Activated CD4-positive, CD25-positive, alpha-beta regulatory T cell (primary cell): ENCODE measurements at places on chromosomes 4 and X.

DNA sequence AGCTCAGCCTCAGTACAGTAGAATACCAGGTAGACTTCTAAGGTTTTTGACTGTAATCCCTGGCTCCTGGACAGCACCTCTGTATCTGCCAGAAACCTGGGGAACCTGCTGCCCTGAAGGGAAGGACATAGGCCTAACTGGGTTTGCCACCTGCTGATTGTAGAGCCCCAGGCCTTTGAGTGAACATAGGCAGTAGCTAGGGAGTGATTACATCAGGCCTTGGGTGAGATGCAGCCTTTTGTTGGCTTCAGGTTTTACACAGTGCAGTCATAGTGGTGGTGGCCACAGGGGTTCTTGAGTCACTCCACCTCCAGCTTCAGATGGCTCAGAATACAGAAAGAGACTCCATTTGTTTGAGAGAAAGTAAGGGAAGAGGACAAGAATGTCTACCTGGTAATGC is 19.3 kb downstream of the IQCM start:
- no peak for DNase-seq

GRCh38 chr4:82688091-82688795 is 110.4 kb downstream of the SCD5 start:
- no peak for DNase-seq

GRCh38 chr4:184980261-184980660 is 38.0 kb upstream of the HELT start:
- DNase-seq, result no peak

DNA sequence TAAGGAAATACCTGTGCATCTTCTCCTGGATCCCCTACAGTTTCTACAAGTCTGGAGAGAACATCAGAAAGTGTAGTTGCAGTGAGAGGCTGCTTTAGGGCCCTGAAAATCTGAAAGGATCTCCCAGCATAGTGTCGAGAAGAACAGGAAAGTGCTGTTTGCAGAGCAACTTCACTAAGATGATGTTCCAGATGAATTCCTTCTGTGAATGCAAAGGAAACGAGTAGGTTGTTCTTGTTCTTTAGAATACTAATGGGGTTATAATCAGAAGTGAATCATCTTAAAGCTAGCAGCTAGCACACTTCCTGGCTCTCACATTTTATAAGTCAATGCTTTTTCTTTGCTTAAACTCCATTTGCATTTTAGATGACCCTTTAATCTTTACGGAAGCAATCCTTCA is 53.7 kb downstream of the ZAR1 start:
- DNase-seq, result no peak

DNA sequence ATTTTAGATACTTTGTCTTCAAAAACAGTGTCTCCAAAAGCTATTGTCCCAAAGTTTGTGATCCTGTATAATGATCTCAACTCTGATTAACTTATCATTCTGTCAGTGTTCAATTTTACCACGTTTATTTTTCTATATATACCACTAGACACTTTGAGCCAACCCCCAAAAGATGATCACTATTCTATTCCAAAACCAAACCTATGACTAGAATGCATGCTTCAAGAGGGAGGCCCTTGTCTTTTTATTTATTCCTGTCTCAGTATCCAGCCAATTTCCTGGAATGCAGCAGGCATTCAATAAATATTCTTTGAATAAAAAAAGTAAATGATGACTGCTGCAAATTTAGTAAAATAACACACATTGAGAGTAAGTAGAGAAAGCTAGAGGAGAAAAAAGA is 275.6 kb downstream of the LDB2 start:
- DNase-seq, result no peak

DNA sequence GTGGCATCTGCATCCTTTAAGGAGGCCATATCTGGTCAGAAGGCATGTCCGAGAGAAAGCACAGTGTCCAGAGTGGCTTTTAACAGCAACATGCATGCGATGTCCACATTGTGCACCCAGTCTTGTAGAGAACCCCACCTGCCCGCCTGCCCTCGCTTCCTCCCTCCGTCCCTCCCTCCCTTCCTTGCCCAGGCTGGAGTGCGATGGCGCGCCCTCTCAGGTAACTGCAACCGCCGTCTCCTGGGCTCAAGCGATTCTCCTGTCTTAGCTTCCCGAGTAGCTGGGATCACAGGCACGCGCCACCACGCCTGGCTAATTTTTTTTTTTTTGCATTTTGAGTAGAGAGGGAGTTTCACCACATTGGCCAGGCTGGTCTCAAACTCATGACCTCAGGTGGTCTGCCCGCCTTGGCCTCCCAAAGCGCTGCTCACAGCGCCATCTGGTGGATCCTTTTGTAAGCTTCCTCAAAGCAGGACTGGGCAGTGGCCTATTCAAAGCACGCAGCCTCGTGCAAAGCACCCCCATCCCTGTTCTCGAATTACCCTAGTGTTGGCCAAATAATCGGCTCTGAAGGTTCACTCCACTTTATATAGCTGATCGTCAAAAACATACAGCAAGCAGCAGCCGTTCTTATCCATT is 15.0 kb downstream of the BRCC3 start:
- DNase-seq, result no peak

DNA sequence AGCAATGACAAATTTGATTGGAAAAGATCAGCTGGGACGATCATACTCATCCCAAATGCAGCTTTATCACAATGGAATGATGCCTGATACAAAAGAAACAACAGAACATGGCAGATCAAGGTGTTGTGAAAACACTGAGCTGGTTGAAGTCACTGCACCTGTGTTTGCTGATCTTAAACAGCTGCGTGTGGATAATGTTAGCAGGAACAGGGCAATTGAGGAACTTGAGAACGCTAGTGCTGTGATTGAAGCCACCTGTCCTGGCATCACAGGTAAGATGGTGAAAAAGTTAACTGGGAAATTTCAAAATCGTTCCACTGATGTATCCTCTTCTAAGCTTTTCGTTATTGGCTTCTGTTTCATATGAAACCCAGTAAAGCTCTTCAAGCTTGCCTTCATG is 27.4 kb upstream of the SOD3 start:
- DNase-seq, result no peak

GRCh38 chrX:123324625-123325024 is 140.5 kb downstream of the GRIA3 start:
- no peak for DNase-seq
